PC-3 (cell line): ENCODE measurements at places on chromosomes 7 and 10.

- DNase-seq, result no peak
Measured at GRCh38 chr7:53437336-53437735, 401.9 kb downstream of the POM121L12 start.

DNA sequence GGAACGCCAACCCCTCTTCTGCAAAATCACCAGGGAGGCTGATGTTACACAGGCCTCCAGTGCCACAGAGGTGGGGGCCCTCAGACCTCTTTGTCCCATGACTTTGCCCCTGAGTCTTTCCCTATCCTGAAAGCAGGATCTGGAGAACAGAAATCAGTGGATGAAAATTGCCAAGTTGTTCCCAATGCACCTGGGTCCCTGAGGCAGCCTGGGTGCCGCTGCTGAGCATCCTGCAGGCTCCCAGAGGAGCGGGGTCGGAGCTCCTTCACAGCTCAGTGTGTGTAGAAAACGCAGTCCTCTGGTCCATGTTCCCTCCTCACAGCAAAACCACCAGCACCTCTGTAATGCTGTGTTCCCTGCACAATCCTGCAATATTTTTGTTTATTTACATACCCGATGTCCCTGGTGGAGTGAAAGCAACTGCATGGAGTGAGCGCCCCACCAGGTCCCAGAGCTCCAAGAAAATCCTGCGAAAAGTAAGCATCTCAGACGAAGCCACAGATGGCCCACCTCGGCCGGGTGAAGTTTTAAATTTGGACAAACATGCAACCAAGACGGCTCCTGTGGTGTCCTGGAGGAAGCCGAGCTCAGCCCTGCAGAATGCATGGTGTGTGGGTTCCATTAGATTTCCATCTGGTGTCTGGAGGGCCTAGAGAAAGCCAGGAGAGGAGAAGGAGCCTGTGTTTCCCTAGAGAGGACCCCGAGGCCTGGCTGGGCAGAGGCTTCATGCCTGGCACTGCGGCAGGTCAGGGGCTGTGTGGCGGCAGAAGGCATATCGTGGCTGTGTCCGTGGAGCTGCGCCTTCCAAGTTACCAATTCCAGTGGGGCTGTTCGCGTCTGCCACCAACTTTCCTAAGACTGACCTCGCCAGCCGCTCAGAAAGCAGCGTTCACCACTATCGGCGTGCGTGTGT lies 235.2 kb downstream of the WDR37 start:
- no peak for DNase-seq

GRCh38 chr7:29854257-29854938 lies 48.1 kb downstream of the WIPF3 start:
- DNase-seq, result peak; percentile 63

DNA sequence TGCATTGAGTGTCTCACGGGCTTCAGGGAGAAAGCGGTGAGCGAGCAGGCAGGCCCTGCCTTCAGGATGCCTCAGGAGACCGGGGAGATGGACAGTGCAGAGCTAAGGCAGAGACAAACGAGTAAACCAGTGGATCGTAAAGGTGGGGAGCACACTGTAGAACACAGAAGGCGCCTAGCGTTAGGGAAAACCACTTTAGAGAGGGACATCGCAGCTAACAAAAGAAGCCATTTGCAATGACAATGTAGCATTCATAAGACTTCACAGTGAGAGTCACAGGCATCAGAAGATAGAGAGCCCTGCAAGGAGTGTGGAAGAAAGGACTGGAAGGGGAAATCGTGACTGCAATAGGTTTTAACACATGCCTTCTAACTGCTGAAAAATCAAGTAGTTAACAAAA lies 54.9 kb upstream of the TMEM273 start:
- DNase-seq, result no peak

DNA sequence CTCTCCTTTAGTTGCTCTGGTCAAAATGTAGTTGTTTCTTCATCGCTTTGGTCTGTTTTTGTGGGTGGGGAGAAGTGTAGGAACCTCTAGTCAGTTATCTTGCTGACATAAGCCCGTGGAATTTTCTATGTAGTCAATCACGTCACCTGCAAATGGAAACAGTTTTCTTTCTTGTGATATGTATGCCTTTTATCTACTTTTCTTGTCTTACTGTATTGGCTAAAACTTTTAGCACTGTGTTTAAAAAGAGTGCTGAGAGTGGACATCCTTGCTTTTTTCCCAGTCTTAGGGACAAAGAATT lies 42.3 kb downstream of the AKR1E2 start:
- DNase-seq, result no peak

DNA sequence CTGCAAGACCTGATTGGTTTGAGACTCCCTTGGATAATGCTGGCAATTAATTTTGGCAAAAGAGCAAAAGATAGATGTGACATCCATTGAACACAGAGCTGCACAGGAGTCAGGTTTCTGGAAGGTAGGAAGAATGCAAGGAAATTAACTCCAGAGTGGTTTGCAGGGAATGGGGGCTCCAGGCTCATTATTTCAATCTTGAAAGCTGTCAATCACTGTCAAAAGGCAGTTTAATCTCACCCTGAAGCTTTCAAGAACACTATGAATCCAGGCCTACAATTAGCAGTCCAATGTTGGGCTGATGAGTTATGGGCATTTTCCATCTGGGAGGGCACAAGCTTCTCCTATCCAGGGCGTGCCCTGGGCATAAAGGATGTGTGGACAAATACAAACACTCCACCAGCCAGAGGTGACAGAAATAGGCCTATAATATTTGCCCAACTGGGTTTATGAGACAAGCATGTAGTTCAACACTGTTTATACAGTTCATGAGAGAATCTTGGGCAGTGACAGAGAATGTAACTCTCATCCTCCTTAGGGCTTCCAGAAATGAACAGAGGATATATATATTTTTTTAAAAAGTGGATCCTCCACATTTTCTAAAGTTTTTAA lies 80.5 kb downstream of the KCNMA1 start:
- DNase-seq, result peak; percentile 63

GRCh38 chr10:71798308-71798624 lies 24.9 kb upstream of the VSIR start:
- no peak for DNase-seq

GRCh38 chr10:31927884-31928548 lies 615 bp downstream of the ARHGAP12 start:
- peak; percentile 45 for DNase-seq

- DNase-seq, result no peak
Measured at GRCh38 chr10:110215286-110216170, 8.1 kb downstream of the MXI1 start.

- DNase-seq, result no peak
Measured at GRCh38 chr10:43167498-43167889, 29.2 kb downstream of the CSGALNACT2 start.

DNA sequence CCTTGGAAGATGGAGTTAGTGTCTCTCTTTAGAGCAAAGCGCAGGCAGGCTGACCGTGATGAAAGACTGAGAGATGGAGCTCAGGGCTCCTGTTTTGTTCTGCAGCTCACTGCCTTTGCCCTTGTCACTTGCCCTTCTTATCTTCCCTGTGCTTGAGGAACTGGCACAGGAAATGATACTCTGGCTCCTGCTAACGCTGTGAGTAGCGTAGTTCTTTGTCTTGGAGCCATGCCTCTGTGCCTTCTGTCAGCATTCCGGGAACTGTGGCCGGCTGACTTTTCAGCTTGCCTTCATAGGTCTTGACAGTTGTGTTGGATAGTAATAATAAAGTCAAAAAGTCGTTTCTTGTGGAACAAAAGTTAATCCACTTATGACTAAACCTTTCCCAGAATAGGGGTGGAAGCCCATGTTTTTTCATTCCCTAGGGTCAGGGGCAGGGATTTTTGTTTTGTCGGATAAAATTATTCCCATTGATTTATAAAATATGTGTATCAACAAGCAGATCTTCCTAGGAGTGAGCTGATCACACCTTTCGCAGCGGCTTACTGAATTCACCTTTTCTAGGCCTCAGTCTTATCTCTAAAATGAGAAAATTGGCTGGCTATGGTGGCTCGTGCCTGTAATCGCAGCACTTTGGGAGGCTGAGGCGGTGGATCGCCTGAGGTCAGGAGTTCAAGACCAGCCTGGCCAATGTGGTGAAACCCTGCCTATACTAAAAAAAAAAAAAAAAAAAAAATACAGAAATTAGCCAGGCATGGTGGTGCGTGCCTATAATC lies 16.6 kb upstream of the TMEM236 start:
- no peak for DNase-seq

DNA sequence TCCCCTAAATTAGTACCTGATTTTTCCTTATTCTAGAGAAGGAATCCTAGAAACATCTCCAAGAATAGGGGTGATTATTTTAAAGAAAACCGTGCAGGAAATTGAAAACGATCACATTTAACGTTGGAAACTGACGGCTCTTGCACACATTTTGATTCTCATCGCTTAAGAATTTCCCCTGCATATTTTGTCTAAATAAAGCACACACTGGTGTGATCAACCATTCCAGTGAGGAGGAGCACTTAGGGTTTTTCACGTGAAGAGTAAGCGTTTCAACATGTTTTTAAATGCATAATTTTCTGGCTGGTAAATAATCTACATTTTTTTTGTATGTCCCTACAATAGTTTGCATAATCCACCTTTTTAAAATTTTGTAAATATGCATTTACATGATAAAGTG lies 229.7 kb upstream of the PFKP start:
- DNase-seq, result no peak

DNA sequence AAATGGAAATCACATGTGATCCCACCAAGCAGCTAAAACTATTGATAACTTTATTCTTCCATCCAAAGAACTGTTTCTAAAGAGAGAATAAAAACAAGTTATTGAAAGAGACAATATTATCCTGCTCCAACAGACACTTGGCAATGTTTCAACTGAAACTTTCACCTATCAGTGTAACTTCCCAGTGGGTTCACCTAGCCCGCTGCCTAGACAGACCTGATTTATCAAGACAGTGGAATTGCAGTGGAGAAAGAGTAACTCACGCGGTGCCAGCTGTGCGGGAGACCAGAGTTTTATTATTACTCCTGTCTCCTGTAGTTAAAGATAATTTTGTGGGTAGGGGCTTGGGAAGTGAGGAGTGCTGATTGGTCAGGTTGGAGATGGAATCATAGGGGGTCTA lies 199.8 kb downstream of the AHR start:
- no peak for DNase-seq

GRCh38 chr7:121931149-121931902 lies 58.4 kb downstream of the PTPRZ1 start:
- no peak for DNase-seq
